ENCODE measurements at places on chromosomes 3 and 15. TPM values are rescaled to one million over a fixed set of nuclear protein-coding genes. Genes with fewer than 3 reads are reported as not detected.

- DNase-seq: no peak
Observed at GRCh38 chr15:72970933-72971760, 81.1 kb upstream of the NEO1 start.

- no peak for DNase-seq
Observed at GRCh38 chr3:60325610-60326170, 925.6 kb downstream of the FHIT start.

DNA sequence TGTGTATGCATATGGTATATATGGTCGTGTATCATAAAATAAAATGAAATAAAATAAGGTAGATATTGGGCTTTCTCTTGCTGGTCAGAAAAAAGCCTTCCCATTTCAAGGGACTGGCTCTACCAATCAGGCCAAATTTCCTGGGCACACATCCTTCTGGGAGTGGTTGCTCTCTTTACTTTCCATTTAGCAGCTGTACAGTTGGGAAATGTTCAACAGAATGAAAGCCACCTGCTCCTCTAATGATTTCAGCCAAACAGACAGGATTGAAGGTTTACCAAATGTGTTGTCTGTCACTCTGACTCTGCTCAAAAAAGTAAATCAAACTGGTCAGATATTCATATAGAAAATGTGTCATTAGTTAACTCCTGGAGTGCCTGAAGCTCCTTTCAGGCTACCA lies 380.4 kb downstream of the ROBO2 start:
- DNase-seq: no peak

The SPCS1 gene
- 80.4 TPM for total RNA-seq

DNA sequence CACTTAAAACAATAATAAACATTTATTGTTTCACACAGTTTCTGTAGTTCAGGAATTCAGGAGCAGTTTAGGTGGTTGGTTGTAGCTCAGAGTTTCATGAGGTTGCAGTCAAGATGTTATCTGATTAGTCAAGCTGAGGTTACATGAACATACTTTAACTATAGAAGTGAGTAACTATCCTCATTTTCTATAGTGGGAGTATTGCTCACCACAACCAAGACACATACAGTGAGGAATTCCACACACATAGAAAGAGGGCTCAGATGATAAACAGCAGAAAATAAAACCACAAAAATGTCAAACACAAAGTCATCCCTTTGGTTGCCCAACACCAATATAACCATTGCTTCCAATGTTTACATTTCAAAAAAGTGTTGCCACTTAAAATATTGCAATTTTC lies 13.6 kb downstream of the SCN11A start:
- no peak for DNase-seq

The ABCC5 gene
- 11.5 TPM for total RNA-seq

DNA sequence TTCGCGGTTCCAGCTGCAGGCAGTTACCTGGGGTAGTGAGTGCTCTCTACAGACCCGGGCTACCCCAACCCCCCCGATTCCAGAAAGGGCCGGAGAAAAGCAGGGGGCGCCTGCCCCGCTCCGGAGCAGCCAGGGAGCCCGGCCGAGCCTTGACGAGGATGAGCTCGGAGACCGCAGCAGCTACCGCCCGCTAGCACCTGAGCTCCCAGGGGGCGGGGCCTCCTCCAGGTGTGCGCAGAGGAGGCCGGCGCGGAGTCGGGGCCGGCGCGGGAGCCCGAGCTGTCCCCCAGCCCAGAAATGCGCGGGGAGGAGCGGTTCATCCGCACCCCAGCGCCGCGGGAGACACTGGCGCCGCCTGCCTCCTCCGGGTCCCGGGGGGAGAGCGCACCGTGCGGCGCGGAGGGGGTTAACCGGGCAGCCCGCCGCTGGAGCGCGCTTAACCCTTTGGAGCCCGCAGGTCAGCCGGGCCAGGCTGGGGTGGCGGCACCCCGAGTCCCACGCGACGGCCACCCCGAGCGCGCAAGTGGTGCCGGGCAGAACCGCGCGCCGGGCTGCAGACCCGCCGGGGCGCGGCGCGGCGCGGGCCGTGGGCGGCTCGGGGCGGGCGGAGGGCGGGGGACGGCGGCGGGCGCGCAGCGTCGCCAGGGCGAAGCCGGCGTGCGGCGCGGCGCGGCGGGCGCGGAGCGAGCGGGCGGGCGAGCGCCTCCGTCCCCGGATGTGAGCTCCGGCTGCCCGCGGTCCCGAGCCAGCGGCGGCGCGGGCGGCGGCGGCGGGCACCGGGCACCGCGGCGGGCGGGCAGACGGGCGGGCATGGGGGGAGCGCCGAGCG lies at the start of gene CACNA1D:
Gene CACNA1D (plus strand): TSS at position 649 of the 829 bp plus-strand sequence. CDS start 556 bp downstream, outside the sequence.
- no peak for DNase-seq
